ENCODE measurements at places on chromosomes 5 and 9.

DNA sequence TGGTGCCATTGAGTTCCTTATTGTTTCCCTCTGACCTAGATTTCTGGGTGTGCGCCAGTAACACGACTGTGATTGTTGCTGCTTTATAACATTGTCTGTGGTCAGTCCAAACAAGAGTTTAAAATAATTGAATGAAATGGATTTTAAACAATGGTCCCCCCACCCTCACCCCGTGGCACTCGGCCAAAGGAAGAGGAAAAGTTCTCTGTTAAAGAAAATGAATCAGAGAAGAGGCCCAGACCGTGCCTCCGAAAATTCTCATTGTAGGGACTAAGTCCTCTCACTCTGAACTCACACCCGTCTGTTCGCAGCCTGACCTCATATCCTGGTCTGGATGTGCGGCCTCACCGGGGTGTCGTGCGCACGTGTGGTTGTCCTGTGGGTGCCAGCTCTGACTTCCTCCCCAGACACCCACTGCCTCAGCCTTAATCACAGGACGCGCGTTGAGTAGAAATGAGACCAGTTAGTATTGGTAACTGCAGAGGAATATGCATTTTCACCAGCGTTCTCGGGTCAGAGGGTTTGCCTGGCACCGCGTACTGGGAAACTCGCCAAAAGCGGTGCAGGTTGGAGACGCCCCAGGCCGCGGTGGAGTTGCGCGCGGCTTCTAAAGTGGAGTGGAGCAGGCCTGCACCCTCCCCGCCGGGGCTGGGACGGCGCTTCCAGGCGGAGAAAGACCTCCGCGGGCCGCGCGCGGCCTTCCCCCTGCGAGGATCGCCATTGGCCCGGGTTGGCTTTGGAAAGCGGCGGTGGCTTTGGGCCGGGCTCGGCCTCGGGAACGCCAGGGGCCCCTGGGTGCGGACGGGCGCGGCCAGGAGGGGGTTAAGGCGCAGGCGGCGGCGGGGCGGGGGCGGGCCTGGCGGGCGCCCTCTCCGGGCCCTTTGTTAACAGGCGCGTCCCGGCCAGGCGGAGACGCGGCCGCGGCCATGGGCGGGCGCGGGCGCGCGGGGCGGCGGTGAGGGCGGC lies at the start of gene ABL1:
Gene ABL1, plus strand, starts transcription at position 884 of the 966 bp plus-strand sequence. CDS start 193 bp downstream, outside the sequence.
- no peak for DNase-seq

GRCh38 chr9:79765466-79765865 lies 193.7 kb downstream of the TLE4 start:
- no peak for DNase-seq

GRCh38 chr9:108568093-108568492 lies 287.7 kb downstream of the ACTL7B start:
- no peak for DNase-seq

GRCh38 chr9:70933321-70933720 lies 188.1 kb downstream of the TRPM3 start:
- DNase-seq = no peak

DNA sequence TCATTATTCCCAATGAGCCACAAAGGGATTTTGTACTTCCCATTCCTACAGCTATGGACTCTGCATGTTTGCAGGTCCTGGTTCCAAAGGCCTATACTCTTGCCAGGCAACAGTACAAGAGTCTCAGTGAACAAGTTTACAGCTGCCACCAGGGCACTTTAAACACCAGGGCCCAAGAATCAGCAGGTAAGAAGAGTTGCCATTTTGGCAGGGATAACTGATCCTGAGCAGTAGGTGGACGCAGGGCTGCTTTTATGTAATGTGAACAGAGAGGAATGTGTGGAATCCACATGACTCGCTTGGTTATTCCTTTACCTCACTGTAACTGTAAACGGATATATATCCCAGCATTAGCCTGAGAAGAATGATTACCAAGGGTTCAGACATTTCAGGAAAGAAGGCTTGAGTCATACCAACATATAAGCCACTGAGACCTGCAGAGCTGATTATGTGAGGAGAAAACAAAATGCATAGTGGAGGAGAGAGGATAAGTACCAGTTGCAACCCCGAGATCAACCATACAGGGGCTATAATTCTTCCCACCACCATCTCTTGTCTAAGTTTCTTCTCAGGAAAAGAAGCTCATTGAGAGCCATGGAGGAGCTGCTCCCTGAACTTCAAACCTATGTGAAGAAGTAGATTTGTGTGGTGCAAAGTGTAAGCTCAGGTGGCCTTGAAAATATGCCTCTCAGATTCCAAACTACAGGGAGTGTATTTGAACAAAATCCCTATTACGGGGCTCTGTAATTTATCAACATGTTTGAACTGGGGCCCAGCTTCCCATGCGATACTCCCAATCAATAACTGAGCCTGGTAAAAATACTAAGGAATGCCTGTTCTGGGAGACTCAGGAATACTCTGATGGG lies 24.6 kb downstream of the RAPGEF6 start:
- peak; percentile 18 for DNase-seq

DNA sequence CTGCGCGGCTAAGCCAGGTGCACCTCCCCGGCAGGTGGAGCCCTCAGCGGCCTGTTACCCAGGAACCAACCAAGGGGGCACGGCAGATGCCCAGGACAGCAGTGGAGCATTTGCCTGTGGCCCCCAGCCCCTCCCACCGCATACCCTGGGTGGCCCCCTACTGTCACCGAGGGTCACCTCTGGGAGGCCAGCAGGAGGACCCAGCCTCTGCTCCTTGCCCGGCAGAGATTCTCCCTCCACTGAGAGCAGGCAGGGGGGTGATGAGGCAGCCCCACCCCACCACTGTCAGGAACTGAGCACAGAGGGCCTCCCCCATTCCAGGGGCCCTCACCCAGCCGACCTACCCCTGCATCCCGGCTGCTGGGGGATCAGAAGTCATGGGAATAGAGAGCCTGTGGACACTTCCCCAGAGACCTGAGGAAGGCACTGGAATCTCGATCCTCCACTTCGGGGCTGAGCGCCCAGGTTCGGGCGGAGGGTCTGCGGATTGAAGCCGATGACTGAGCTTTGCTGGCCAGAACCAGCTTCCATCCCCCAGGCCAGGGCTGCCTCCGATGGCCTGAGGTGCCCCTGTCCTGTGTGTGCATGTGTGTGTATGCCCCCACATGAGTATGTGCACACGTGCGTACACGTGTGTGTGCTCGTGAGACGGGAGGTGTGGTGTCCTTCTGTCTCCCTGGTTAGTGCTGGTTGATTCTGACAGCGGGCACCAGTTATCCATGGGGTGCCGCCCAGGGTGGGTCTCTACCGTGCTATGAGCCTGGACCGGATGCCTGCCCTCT lies at the start of gene QRFP:
Gene QRFP, minus strand, starts transcription at position 580 of the 782 bp plus-strand sequence. CDS start 2,974 bp downstream, outside the sequence.
- DNase-seq = no peak

- DNase-seq = no peak
Observed at GRCh38 chr5:119368238-119368630, 12.4 kb downstream of the TNFAIP8 start.

DNA sequence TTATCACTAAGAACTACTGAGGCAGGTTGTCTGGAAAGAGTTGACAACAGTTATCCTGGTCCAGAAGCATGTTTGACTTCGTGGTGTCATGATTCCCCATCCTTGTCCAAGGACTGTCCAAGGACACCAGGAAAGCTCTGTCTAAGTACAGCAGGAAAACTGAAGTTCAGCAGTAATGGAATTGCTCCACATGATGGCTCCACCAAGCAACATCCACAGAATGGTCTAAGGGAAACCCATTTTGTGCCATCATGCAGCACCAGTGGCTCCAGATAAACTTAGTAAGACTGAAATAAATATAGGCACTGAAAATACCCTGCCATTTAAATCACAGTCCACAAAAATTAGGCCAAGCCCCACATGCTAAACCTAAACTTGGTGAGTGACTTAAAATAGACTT lies 192.8 kb downstream of the CDH18 start:
- DNase-seq = no peak

- no peak for DNase-seq
Observed at GRCh38 chr9:131986089-131986488, 93.6 kb downstream of the MED27 start.

DNA sequence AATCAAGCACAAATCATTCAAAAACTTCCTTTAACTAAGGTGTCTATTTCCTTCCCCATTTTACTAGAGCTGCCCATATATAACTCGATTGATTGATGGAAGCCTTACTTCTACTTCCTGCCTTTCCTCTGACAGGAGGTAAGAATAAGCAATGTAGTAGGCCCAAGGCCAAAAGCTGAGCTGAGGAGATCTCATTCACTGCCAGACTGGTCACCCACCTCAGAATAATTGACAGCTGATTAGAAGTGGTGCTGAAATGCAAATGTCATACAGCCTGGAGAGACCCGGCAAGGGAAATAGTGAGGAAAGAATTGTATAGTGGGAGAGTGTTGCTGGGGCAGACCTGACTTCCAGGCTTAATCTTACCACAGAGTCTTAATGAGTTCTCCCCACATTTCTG lies 239.9 kb downstream of the SAXO1 start:
- no peak for DNase-seq

DNA sequence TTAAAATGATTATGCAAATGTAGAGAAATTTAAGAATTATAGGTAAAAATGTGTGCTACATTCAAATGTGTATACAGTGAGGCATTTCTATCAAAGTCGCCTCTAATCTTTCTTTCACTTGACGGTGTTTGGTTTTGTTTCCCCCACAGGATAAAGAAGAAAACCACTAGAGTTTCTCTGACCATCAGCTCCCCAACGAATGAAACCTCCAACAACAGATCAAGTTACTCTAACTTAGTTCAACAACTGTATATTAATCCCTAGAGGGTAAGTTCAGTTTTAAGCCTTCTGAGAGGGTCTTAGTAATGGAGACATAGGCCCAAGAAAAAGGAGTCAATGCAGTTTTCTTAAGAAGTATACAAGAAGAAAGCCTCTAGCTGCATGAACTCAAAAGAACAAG lies 11.5 kb upstream of the MYOT start:
- no peak for DNase-seq

GRCh38 chr5:168211245-168211644 lies 80.2 kb upstream of the WWC1 start:
- DNase-seq = no peak

GRCh38 chr9:74173284-74173683 lies 323.9 kb upstream of the RORB start:
- DNase-seq = no peak

DNA sequence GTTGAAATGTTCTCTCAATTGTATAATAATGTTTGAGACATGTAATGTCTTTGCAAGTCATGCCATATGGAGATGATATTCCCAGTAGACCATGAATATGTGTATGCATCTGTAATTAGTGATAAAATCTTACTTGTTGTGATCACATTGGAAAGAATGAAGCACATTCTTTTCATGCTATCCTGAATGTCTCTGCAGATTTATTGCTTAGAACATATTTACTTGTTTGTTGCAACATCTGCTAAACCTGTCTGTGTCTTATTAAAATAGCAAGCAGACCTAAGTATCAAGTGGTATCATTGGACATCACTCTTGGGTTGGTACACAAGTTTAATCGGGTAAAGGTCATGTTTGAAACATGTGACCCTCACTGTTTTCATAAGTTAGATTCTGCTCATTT lies 265.5 kb upstream of the CD180 start:
- no peak for DNase-seq

- DNase-seq = no peak
Observed at GRCh38 chr9:114264806-114265550, 57.9 kb upstream of the ORM1 start.

DNA sequence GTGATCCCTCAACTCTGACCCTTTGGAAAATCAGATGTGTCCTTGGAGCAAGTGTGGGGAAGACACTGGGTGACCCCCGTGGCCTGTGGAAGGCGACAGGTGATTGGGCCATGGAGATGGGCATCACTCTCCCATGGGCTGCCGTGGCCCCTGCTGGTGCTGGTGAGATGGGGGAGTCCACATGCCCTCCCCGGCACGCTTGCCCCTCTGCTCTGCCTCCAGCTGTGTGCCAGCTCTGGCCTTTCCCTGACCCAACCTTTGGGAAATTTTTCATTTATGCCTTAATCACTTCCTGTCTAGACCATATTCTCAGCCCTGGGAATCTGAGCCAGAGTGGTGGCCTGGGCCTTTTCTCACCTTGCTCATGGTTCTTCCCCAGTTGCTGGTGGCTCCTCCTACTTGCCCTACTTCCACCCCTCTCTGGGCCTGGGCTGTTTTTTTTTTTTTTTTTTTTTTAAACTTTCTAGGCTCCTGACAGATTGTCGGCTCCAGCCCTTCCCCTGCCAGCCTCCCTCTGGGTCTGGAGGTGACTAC lies 56.6 kb downstream of the RGS3 start:
- no peak for DNase-seq

DNA sequence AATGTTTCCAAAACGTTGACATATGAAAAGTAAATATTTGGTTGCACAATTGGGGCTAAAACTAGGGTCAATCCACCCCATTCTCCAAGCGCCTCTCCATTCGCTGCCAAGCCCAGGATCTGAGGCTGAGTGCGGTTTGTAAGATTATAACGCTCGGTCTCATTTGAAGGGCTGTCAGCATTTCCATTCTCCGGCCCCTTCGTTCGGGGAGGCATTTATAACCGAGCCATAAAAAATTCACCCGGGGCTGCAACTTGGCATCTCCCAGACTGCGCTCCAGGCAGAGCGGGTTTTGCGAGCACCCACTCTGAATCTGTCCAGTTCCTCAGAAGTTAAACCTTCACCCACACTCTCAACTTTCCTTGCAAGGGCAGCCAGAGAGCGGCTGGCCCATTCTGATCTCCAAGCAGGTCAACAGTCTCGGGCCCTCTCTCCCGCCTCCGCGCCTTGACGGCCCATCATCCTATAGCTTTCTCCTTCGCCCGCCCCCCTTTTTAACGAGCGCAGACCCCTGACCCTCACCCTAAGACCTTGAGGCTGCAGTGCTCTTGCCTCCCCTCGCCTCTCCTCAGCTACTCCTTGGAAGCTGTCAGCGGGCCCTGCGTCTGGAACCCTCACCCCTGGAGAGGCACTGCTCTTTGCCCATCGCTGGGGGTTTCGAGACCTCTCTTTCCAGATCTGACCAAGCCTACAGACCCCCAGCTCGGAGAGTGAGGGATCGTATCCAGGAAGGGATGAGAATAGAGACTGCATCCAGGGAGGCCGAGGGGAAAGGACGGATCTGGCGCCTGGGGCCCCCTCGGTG lies 1.1 kb downstream of the SLIT3 start:
- no peak for DNase-seq

DNA sequence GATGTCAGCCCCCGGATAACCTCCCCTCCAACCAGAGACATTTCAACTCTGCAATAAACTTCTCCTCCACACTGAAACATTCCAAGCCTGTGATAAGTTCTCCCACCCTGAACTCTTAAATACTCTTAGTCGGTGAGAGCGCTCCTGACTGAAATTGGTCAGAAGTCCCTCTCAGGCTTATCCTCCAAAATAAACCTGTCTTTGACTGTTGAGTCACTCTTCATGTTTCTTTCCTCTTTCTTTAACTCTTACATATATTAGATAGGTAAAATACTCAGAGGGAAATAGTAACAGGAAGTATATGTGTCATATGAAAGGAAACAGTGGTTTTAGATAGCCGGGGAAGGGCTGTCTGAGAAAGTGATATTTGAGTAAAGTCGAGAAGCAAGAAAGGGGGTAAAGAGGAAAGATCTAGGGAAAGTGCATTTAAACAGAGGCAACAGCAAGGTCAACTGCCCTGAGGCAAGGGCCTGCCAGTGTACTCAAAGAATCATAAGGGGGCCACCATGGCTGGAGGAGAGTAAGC lies 11.0 kb upstream of the FAM81B start:
- DNase-seq = no peak
